ENCODE measurements at places on chromosomes 3 and 15. TPM values are rescaled to one million over a fixed set of nuclear protein-coding genes. Genes with fewer than 3 reads are reported as not detected.

The HHATL gene
- total RNA-seq = not detected

The ROPN1 gene
- not detected for total RNA-seq

The USP19 gene
- total RNA-seq = 29.6 TPM

The GPR62 gene
- total RNA-seq = under 0.01 TPM

The ARL14 gene
- total RNA-seq = 0.29 TPM

The CPN2 gene
- total RNA-seq = not detected

The KCNAB1 gene
- 0.33 TPM for total RNA-seq

The MTMR10 gene
- total RNA-seq = 72.2 TPM

The BBX gene
- 80.8 TPM for total RNA-seq

The TRH gene
- total RNA-seq = not detected

The RBP2 gene
- not detected for total RNA-seq

The PAQR9 gene
- not detected for total RNA-seq

The PIERCE2 gene
- total RNA-seq = 0.38 TPM

The MESP2 gene
- 0.19 TPM for total RNA-seq
